ENCODE measurements at places on chromosomes 16 and 17. TPM values are rescaled to one million over a fixed set of nuclear protein-coding genes. Genes with fewer than 3 reads are reported as not detected.

DNA sequence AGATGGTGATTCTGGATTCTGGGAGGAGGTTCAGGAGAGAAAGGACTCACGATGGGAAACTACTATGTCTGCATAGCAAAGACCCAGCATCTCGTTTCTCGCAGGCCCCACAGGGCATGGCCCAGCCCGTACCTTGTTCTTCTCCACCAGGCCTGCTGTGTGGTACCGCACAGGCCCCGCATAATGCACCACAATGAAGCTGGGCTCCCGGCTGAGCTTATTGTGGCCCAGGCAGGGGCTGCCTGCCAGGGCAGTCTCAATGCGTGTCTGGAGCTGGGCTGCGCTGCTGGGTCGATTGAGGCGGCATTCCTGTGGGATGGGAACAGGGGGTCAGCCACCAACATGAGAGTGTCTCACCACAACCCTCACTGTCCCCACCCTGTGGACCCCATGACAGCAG, 20.4 kb downstream of the ZNHIT3 start:
- DNase-seq: no peak

DNA sequence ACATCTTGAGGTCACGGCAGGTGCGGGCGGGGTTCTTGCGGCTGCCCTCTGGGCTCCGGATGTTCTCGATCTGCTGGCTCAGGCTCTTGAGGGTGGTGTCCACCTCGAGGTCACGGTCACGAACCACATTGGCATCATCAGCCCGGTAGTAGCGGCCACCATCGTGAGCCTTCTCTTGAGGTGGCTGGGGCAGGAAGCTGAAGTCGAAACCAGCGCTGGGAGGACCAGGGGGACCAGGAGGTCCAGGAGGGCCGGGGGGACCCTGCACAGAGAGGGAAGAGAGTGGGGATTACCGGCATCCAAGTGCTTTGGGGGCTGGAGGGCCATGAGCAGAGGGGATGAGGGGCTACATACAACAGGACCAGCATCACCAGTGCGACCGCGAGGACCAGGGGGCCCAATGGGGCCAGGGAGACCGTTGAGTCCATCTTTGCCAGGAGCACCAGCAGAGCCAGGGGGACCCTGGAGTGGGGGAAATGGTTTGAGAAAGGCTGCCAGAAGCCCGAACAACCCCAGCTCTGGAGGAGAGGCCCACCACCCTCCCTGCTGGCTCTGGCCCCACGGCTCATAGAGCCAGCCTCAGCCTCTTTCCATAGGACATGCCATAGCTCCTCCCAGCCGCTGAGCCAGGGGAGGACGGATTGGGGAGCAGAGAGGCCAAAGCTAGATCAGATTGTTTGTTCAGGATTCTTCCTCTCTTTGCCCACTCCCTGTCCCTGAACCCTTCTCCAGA, 14.6 kb downstream of the COL1A1 start:
- DNase-seq: no peak

- DNase-seq: no peak
Observed at GRCh38 chr17:1839516-1839915, 9.7 kb downstream of the RPA1 start.

DNA sequence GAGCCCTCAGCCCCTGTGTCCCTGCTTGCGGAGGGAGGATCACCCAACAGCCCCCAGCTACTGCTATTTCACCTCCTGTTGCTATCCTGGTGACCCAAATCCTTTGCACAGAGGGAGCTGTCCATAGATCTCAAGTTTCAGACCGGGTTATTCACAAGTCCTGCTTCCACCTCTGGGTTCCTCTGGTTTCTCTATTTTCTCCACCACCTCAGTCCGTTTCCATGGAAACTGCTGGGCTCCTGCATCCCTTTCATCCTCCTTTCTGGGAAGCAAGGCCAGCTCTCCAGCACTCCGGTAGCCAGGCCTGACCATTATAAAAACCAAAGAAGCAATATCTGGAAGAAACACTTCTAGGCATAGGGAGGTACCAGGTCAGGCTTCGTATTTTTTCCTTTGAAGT, 4.8 kb upstream of the CALB2 start:
- no peak for DNase-seq

- no peak for DNase-seq
Observed at GRCh38 chr17:30824002-30824355, 513 bp downstream of the CRLF3 start.

DNA sequence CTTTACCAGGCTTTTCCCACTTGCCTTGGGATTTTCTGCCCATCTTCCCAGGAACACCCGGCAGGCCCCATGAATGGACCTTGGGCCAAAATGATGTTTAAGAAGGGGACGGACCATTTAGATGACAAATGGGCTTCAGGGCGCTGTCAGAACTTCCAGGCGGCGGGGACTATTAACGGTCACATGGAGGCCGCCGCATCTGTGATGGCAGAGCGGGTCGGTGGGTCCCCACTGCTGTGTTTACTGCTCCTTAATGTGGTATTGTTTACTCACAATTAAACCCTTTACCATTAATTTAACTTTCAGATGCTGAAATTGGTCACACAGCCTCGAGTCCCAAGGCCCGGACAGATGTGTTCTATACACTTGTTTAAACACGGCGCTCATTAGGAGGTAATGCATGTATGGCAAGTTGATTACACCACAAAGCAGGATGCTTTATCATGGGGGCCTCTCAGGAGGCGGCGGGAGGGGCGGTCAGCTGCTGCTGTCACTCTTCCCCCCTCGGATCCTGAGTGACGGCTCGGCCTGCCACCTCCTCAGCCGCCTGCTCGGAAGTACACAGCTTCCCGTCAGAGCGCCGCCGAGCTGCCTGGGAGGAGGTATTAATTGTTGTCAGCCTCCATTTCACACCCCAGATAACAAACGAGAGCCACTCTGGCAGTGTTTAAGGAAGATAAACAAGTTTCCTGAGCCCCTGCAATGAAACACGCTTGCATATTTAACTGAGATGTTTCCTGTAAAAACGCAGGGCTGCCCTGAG, 83.9 kb upstream of the IRX3 start:
- DNase-seq: peak; percentile 16

GRCh38 chr17:48632579-48633265, 6.6 kb upstream of the HOXB9 start:
- no peak for DNase-seq

- peak; percentile 87 for DNase-seq
Observed at GRCh38 chr17:17001874-17002520, 30.1 kb upstream of the TNFRSF13B start.

DNA sequence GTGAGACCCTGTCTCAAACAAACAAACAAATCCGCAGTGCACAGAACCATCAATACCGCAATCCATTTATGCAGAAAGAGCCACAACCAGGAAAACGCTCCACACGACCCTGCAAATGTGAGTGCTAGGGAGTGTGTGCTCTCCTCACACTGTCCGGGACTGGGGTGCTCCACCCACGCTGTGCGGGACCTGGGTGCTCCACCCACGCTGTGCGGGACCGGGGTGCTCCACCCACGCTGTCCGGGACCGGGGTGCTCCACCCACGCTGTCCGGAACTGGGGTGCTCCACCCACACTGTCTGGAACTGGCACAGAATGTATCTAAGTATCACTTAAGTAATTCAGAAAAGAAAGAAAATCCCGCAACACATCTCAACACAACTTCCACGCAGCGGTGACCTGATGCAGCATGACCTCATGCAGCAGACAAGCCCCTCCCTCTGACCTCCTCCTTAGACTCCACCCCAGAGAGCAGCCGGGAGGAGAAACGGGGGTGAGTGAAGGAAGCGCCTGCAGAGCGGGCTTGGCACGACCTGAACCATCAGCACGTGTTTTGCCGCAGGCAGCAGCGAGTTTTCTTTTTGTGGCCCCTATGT, 38.5 kb downstream of the ZNF276 start:
- DNase-seq: no peak

DNA sequence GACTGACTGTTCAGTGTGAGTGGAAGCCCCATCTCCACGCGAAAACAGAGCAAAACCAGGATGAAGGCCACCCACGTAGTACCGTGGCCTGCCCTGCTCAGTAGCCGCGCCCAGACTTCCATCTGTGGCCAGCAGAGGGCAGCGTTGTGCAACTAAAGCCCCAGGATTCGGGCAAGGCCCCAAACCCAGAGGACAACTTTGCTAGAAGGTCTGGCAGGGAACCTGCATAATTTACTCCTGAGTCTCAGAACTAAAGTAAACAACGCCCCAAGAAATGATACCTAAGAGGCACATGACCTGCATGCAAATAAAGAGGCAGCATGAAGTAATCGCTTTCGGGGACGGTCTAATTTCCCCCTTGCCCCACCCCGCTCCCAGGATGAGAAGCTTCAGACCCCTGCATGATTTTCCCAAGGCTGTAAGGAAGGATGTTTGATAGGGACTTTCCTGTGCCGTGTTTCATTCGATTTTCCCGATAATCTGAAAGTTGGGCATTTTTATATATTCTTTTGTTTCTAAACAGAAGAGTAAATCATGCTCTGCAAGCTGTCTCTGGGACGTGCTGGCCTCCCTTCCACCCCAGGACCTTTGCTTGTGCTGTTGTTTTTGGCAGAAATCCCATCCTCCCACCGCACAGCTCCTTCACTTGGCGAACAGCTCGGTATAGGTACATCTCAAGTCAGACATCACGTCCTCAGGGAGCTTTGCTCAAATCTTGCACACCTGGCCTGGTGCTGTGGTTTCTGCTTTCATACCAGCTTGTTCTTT, 18.6 kb downstream of the HSBP1 start:
- DNase-seq: peak; percentile 93

GRCh38 chr17:47966079-47966519, 4.8 kb upstream of the CDK5RAP3 start:
- peak; percentile 53 for DNase-seq

GRCh38 chr16:79188739-79189122, 411.8 kb downstream of the MAF start:
- no peak for DNase-seq

Gene FBXW10
- 7.6 TPM for total RNA-seq

Gene ZNF764
- 23.2 TPM for total RNA-seq

Gene ZFPM1
- total RNA-seq: 25.1 TPM

Gene HOXB3
- total RNA-seq: 10.6 TPM
